Ascending aorta (tissue), 2 donors: ENCODE measurements at places on chromosomes 1 and 21.
A peak's percentile ranks its signal among the peaks of the same experiment; 100 is the strongest.

- no peak for DNase-seq
These were observed 13.0 kb downstream of the BTBD19 start for GRCh38 chr1:44821240-44821715.

DNA sequence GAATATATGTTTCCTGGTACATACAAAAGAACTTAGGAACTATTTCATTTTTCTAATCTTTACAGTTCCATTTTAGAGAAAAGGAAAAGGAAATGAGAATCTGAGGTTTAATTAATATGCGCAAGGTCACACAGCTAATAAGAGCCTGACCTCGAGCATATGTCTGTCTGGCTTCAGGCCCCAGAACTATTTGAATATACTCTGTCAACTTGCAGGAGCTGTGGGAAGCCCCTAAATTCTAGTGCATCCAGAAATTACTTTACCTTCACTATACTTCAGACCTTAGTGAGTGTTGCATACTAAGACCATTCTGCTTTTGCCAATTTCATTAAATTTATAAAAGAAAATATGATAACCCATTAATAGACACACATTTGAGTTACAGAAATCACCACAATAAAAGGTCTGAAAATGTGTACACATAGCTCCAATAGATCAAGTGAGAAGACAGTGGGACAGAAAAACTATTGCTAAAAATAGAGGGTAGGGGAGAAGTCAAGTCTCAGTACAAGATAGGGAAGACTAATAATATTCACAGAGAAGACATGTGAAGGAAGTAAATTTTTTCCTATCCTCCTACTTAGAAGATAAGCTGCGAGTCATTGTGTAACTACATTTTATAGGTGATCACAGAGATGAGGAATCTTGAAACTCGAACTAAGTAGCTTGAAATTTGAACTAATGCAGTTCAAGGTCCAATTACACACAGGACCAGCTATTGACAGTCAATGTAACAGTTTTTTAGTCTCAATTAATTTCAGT lies 3.8 kb downstream of the RGS13 start:
- no peak for DNase-seq

- no peak for DNase-seq
These were observed 11.1 kb upstream of the CD48 start for GRCh38 chr1:160722726-160723125.

- no peak for DNase-seq
These were observed 357.8 kb upstream of the ZRANB2 start for GRCh38 chr1:71438626-71439025.

DNA sequence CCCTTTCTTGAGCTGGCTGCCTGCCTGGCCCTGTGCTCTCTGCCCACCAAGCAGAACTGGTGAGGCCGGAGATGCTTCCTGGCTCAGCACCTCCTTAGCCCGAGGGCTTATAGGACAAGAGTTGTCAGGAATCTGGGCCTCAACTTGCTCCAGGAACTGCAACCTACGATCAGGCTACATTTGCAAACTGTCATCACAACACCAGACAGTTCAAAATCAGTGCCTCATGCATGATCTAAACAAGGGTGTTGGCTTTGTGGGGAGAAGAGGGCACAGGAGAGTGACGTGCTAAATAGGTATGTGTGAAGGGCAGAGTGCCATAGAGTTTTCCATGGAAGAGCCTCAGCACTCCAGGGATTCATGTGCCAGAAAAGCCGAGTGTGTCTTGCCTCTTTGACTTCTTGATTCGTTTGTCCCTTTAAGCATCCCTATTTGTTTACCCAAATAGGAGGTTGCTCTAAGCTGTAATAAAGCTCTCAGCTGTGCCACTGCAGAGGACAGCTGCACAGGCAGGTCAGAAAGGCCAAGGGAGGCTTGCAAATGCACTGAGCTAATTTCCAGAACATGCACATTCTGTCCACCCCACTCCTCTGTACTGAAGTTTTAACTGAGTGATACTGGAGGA lies 30.2 kb upstream of the NEK2 start:
- no peak for DNase-seq

GRCh38 chr1:19811206-19811851 lies 3.8 kb downstream of the RNF186 start:
- no peak for DNase-seq

- no peak for DNase-seq
These were observed 11.2 kb upstream of the TMEM81 start for GRCh38 chr1:205095422-205095821.

- DNase-seq = no peak
These were observed 116.8 kb downstream of the KCNJ6 start for GRCh38 chr21:37799211-37800056.

- DNase-seq = no peak
These were observed 61.8 kb downstream of the RGS13 start for GRCh38 chr1:192697771-192698170.

DNA sequence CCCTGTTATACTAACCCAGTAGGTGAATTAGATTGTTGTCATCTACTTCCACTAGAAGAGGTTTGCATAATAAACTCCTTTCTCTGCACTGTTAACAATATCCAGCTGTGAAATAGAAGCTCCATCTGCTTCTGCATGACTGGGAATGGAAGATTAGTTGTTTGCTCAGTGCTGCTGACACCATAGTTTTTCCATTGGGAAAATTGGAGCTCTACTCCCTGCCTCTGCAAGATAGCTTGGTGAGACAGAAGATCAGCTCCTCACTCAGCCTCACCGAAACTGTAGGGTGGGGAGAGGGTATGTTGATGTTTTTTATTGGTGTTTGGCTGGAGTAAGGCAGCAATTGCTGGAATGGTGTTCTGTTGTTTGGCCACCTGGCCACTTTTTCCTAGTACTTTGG lies 331.6 kb upstream of the ADAMTS5 start:
- no peak for DNase-seq

GRCh38 chr1:117967477-117967876 lies 37.9 kb downstream of the WDR3 start:
- DNase-seq = no peak

- DNase-seq = no peak
These were observed 19.9 kb downstream of the CRYAA start for GRCh38 chr21:43188592-43189210.

- DNase-seq = no peak
These were observed 66.6 kb upstream of the CACHD1 start for GRCh38 chr1:64403331-64403730.

GRCh38 chr1:35851132-35851869 lies 31.7 kb upstream of the AGO1 start:
- no peak for DNase-seq

- no peak for DNase-seq
These were observed 64.1 kb downstream of the KIFAP3 start for GRCh38 chr1:170010443-170010842.

DNA sequence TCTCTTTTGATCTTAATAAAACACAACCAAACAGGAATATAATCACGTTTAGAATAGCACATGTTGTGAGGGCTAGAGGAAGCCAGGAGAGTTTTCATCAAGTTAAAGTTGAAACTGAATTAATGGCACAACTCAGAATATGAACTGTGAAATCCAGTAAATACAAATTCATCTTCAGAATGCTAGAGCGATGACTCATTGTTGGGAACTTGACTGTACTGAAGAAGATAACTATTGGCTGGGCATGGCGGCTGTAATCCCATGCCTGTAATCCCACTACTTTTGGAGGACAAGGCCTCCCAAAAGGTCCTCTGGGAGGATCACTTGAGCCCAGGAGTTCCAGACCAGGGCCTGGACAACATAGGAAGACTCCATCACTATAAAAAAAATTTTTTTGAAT lies 8.8 kb downstream of the SYF2 start:
- no peak for DNase-seq

- DNase-seq = no peak
These were observed 10.2 kb downstream of the SMAP2 start for GRCh38 chr1:40383488-40384412.

- DNase-seq = no peak
These were observed 380.5 kb upstream of the CAMK1G start for GRCh38 chr1:209202830-209203532.

- DNase-seq = no peak
These were observed 181.2 kb upstream of the VAMP3 start for GRCh38 chr1:7589774-7590425.

DNA sequence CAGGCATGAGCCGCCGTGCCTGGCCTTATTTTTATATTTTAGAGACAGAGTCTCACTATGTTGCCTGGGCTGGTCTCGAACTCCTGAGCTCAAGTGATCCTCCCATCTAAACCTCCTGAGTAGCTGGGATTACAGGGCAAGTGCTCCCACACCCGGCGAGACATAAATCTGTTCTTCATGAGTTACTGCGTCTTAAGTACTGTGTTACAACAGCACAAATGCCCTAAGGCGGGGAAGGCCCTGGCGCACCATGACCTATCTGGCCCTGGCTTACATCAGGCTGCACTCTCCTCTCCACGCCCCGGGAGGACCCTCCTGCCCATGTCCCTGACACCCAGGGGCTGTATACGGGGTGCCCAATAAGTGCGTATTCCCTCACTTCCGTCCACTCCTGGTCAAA lies 4.3 kb downstream of the GPR153 start:
- DNase-seq = no peak

DNA sequence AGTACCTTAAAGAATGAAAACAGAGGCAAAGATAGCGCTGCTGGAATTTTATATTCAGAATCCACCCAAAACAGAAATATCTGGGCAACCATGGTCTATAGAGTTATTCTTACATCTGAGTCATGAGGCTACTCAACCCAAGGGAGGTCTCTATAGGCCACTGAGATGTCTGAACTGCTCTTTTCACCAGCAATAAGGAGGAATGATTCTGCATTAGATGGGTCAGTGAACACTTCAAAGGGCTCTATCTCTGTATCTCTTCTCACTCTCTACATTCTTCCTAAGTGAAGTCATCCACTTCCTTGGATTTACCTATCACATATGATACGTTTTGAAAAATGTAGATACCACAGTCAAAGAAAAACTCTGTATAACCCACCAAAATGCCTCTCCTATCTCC lies 90.2 kb upstream of the NGF start:
- no peak for DNase-seq

- no peak for DNase-seq
These were observed 226.6 kb downstream of the RERE start for GRCh38 chr1:8590721-8591351.

GRCh38 chr1:19949016-19949415 lies 25.6 kb upstream of the PLA2G2E start:
- DNase-seq = no peak

DNA sequence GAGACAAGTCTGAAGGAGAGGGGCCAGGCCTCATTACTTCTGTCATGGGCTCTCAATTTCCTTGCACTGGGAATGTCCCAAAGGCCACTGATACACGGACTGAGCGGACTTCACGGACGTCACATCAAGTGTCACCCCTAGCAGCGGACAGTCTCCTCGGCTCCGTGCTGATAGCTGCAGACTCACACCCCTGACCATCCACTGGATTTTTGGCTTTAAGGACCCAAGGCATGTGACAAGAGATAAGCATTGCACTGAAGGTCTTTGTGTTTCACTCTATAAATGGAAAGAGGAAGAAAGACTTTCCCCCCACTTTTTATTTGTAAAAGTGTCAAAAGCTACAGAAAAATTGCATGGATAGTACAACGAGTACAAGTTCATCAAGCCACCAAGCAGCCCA lies 200.4 kb upstream of the FGGY start:
- DNase-seq = no peak

DNA sequence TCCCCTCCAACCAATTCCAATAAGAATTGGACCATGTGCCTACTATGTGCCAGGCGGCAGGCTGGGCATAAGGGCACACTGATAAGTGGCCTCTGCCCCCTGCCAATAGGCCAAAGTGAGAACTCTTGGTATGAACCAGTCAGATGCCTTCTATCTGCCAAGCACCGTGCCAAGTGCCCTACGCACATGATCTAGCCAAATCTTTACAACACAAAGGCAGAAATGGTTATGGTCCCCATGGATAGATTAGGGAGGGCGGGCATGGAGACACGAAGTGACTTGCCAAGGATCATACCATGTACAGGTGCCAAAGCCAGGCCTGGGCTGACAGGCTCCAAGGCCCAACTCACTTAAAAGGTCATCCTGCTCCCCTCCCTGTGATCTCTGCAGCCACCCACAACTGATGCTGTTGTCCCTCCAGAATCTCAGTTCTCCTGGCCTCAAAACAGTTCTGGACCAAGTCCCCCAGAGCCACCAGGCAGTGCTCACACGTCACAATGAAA lies 32.1 kb downstream of the CASZ1 start:
- DNase-seq = no peak

GRCh38 chr1:113856401-113856790 lies 15.1 kb downstream of the PTPN22 start:
- no peak for DNase-seq

- no peak for DNase-seq
These were observed 22.3 kb downstream of the THEM4 start for GRCh38 chr1:151887028-151887427.

- DNase-seq = no peak
These were observed 6.9 kb upstream of the NHLH2 start for GRCh38 chr1:115847787-115848186.

- DNase-seq = peak; percentile 89
These were observed 8.9 kb downstream of the MAPKAPK2 start for GRCh38 chr1:206693592-206693991.

DNA sequence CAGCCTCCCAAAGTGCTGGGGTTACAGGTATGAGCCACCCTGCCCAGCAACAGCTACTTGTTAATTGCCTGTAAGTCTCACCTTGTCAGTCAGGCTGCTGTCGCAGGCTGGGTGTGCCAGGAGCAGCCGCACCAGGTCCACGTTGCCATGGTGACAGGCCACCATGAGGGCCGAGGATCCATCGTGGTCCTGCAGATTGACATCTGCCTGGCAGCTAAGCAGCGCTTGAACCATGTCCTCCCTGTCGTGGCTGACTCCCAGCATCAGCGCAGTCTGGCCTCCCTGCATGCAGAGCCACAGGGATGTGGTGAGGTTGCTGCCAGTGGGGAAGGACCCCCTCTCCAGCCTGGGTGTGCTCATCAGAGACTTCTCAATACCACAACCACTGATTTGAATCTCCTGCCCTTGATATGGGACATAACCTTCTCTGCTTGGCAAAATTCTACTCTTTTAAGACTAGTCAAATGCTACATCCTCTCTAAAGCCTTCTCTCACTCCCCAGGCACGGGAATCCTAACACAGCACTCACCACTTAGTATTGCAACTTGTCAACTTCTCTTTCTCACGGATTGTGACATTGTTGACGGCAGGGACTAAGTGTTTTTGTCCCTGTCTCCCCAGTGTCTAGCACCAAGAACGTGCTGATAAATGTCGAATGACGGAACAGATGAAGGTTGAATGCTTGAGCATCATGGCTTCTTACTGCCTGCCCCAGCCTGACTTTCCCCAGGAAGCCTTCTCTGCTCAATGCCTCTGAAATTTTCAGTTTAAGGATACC lies 52.9 kb downstream of the L1TD1 start:
- no peak for DNase-seq
